ENCODE measurements at places on chromosomes 12 and 14. TPM values are rescaled to one million over a fixed set of nuclear protein-coding genes. Genes with fewer than 3 reads are reported as not detected.

Gene AHNAK2
- total RNA-seq = 7.6 TPM

Gene TMX1
- total RNA-seq = 45.3 TPM

Gene LBHD2
- not detected for total RNA-seq

Gene VRTN
- not detected for total RNA-seq

Gene FLRT2
- total RNA-seq = 12.1 TPM

Gene SVOP
- not detected for total RNA-seq

Gene ADCY6
- 42.2 TPM for total RNA-seq

Gene SLC38A4
- total RNA-seq = 0.24 TPM

Gene CLEC14A
- 3.4 TPM for total RNA-seq

Measured in epithelial cell of alveolus of lung (primary cell).